Sciatic nerve (tissue), 2 donors: ENCODE measurements at places on chromosomes 12 and 14. TPM values are rescaled to one million over a fixed set of nuclear protein-coding genes. Genes with fewer than 3 reads are reported as not detected.

Gene TMEM116
- 17.7 TPM for total RNA-seq

Gene YARS2
- 12.2 TPM for total RNA-seq

Gene GNS
- total RNA-seq: 82.8 TPM

Gene CD4
- 20.6 TPM for total RNA-seq

Gene SLC10A1
- total RNA-seq: not detected

Gene DEPDC4
- 1.5 TPM for total RNA-seq

Gene EXOC3L4
- 3.3 TPM for total RNA-seq

Gene TOMM20L
- total RNA-seq: not detected

Gene CLEC2D
- 38.8 TPM for total RNA-seq

Gene KRT83
- total RNA-seq: not detected

Gene NKX2-8
- total RNA-seq: not detected

Gene SALL2
- total RNA-seq: 16.3 TPM

Gene VSX2
- not detected for total RNA-seq

Gene ACSM4
- total RNA-seq: not detected

Gene KRT74
- not detected for total RNA-seq

Gene CRIP2
- 172 TPM for total RNA-seq

Gene CELA1
- total RNA-seq: not detected

Gene GARIN6
- not detected for total RNA-seq

Gene TAS2R42
- total RNA-seq: not detected

Gene IAPP
- total RNA-seq: not detected

Gene OR6C2
- not detected for total RNA-seq

Gene ARHGDIB
- 73.5 TPM for total RNA-seq

Gene KRT81
- total RNA-seq: not detected

Gene MYF6
- total RNA-seq: not detected

Gene EXOC5
- 84.7 TPM for total RNA-seq

Gene SLC8B1
- 34.3 TPM for total RNA-seq

Gene PCED1B
- 5.0 TPM for total RNA-seq

Gene JPH4
- total RNA-seq: 0.85 TPM

Gene LTB4R2
- 5.6 TPM for total RNA-seq

Gene OR4E2
- total RNA-seq: not detected

Gene HOXC12
- 0.22 TPM for total RNA-seq

Gene TMEM117
- total RNA-seq: 24.8 TPM

Gene TMEM119
- 31.1 TPM for total RNA-seq

Gene SLC17A8
- total RNA-seq: not detected

Gene GALNT6
- total RNA-seq: 4.0 TPM

Gene PPP1R3E
- 24.0 TPM for total RNA-seq

Gene KRT75
- not detected for total RNA-seq

Gene PPHLN1
- total RNA-seq: 50.8 TPM

Gene IFI27
- total RNA-seq: 219 TPM

Gene SERPINA3
- 77.1 TPM for total RNA-seq

Gene TMEM263
- 44.0 TPM for total RNA-seq

Gene ACSS3
- total RNA-seq: 41.2 TPM

Gene CAPS2
- total RNA-seq: 33.9 TPM
